T-helper 1 cell (primary cell): ENCODE measurements at places on chromosomes 7 and 10.

- no peak for DNase-seq
Observed at GRCh38 chr10:61438141-61438988, 14.8 kb downstream of the TMEM26 start.

- no peak for DNase-seq
Observed at GRCh38 chr7:140867467-140868462, 57.0 kb downstream of the BRAF start.

DNA sequence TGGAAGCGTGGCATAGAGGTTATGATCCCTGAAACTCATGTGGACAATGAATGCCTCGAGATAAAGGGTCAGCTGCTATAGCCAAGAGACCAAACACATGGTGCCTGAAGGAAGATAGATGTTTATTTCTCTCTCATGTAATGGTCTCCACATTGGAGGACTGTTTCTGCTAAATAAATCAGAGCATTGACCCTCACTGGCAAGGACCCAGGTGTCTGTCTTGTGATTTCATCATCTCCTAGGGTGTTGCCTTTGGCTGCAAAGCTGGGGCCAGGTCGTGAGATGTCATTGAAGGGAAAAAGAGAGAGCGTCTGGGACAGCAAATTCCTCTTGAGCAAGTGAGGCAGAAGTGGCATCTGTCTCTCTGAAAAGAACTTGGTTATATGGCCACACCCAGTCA, 64.6 kb downstream of the JCAD start:
- DNase-seq: no peak

GRCh38 chr7:105216786-105217185, 171.9 kb downstream of the SRPK2 start:
- DNase-seq: no peak

DNA sequence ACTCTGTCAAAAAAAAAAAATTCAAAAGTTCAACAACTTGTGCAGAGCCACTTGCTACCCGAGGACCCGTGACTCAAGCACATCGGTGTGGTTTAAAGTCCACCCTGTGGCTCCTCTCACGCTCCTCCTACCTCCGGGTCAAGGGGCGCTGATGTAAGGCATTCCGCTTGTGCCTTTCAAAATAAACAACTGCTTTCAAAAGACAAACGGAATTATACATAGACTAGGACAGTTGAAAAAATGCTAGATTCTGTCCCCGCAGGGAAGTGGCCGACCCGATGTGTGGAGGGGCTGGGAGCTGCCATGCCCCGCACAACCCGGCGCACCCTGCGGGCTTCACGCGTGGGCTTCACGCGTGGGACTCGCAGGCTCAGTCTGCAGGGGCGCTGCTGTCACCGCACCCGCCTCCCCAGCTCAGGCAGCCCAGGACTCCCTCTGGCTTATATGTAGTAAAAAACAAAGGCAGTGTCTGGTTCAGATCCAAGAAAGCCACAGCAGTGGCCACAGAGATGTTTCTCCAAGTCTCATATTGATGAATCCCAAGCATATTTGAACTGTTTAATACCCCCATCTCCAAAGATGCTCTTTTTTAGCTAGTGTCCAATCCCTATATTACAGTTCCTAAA, 239.7 kb upstream of the INHBA start:
- no peak for DNase-seq

DNA sequence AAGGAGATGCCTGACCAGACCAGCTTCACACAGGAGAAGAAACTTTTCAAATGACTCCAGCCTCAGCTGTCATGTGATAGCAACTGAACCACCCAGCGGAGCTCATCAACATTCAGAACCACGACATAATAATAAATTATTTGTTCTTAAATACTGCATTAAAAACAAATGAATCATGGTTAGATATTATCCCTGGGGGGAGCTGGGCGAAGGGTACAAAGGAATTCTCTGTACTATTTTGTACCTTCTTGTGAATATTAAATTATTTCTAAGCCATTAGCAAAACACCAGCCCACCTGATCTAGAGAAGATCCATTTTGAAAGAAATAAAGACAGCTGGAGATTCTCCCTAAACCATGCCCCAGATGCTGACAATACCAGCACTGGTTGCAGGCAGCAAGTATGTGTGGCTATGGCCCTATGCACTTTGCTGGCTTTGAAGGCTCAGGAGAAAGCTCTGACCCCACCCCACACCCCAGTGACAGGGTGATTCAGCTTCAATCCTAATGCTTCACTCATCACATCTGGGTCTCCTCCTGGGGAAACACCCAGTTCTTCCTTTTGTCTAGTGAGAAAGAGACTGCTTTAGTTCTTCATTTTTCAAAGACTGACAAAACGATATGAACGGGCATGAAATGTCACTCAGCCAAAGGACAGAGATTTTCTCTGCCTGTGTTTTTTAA, 45.5 kb upstream of the NKX2-3 start:
- DNase-seq: no peak

DNA sequence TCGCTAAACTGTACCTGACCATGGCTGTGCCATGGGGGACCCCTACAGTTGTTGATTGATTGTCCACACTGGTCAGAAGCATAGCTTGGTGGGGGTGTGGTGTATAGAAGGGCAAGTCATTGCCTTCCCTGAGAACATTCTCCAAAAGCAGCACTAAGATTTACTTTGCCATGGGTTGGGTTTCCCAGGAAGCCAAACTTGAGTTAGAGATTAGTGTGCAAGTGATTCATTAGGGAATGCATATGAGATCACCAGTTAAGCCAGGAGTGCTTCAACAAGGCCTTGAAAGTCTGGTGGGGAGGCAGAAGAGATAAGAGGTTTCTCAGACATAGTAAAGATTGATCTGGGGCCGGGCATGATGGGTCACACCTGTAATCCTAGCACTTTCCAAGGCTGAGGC, 21.4 kb upstream of the TPST1 start:
- no peak for DNase-seq

- no peak for DNase-seq
Observed at GRCh38 chr7:85343484-85343883, 156.6 kb upstream of the SEMA3D start.

GRCh38 chr7:88789480-88790064, 6.0 kb downstream of the TEX47 start:
- no peak for DNase-seq

DNA sequence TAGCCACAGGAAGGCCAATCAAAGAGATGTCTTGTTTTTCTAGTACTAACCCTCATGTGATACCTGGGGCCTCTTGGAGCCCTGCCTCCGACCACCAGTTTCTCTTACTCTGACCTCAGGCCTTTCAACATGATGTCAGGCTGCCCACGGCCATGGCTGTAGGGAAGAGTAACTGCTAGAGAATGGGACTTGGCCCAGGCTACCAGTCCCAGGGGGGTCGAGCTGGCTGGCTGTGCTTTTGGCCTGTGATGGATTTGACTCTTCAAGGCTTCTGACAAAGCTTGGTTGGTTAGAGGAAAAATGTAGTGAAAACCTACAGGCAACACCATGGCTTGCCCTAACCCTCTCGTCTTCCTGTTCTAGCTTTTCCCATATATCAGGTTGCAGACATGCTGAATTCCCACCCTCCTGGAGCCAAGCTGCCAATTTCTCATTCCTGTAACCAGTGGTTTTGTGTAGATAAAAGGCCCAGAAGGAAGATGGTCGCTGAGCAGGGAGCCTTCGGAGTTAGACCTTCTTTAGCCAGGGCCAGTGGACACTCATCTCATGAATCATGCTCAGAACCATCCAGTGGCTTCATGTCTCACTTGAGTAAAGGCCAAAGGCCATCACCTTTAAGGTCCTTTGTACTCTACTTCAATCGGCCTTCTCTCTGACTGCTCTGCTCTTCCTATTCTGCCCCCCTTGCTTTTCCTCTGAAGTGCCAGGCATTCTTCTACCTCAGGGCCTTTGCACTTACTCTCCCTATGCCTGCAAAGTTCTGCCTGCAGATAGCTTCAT, 19.7 kb downstream of the SUFU start:
- DNase-seq: no peak

- DNase-seq: peak; percentile 58
Observed at GRCh38 chr7:37342688-37343471, 105.8 kb downstream of the ELMO1 start.

DNA sequence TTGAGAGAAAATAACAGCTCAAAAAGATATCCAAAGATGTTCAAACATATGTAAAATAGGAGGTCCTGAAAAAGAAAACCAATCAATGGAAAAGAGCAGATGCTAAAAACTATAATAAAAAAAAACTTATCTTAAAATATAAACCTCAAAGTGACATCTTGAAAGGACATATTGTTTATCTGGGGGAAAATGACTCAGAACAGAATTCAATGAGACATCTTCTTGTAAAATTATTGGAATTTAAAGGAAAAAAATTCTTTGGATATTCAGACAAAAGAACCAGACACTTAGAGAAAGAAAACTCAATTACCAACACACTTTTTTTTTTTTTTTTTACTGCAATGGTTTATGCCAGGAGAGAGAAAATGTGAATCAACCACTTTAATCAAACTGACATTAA, 58.9 kb downstream of the NAMPT start:
- no peak for DNase-seq

GRCh38 chr10:59993931-59994330, 87.6 kb upstream of the CCDC6 start:
- DNase-seq: no peak

- no peak for DNase-seq
Observed at GRCh38 chr10:60846173-60846572, 67.9 kb downstream of the CDK1 start.

- DNase-seq: no peak
Observed at GRCh38 chr7:41813286-41813685, 110.4 kb upstream of the INHBA start.

DNA sequence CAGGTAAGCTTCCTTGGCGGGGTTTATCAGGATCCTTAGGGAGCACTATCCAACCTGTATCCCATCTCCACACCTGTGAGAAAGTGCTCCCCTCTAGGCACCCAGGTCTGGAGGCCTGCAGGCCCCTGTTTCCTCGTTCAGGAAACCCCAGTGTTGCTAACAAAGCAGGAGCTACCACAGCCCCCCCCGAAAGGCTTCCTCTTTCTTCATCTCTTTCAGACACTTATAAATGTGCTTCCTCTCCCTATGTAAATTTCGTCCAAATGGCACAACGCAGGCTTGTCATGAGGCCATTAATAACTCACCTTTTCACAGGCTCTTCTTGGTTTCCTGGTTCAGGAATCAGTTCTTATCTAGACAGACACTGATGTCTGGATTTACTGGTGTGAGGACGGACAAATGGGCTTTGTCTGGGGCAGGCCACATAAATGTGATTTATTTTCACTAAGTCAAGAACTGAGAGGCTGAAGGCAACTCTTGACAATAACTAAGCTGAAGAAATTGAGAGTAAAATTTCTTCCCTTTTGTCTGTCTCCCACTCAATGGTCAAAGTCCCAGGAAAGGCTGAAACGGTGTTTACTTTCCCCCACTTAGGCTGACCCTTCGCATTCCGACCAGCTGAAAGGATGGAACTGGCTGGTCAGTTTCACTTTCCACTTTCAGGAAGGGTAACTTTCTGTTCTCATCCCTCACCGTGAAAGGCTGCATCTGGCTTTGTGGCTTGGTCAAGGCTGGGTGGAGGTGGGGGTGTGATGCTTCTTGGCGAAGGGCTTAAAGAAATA, 46.8 kb downstream of the PIK3AP1 start:
- no peak for DNase-seq

- no peak for DNase-seq
Observed at GRCh38 chr7:119105381-119105780, 880.9 kb downstream of the ANKRD7 start.

- DNase-seq: no peak
Observed at GRCh38 chr10:31270954-31271353, 48.1 kb upstream of the ZEB1 start.

DNA sequence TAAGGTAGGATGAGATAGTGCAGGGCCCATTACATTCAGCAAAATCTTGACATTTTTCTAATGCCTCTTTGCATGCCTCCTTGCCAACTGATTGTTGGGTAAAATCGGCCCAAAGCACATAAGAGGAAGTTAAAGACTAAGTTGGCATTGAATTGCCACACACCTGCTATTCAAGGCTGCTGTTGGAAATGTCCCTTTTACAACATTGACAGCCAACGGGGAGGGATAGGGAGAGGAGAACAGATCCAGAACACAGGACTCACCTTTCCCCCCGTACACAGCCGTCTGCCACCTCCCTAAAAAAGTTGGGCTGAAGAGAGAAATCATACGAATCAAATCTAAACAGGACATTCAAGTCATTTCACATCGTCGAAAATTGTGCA, 695 bp downstream of the FAM237B start:
- no peak for DNase-seq

- no peak for DNase-seq
Observed at GRCh38 chr10:63671317-63671937, 150.2 kb downstream of the REEP3 start.

GRCh38 chr10:29926693-29927048, 132.7 kb downstream of the JCAD start:
- DNase-seq: no peak

- DNase-seq: no peak
Observed at GRCh38 chr7:75772081-75773077, at the start of gene CCL26. CCL26 (minus strand) TSS chr7:75772211; CDS start chr7:75772176, 35 bp downstream.

DNA sequence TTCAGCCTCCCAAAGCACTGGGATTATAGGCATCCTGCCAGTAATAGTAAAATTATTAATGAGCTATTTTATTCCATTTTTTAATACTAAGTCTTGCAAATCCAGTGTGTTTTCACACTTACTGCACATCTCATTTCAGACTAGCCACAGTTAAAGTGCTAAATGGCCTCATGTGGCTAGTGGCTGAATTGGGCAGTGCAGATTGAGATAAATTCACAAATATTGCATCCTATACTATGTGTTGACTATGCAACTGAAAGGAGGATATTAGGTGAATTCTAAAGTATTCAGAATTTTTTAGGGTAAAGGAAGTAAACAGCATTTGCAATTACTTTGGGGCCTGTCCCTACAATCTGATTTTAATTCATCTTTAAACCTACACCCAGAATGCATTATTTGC, 10.2 kb downstream of the APBB1IP start:
- DNase-seq: no peak

- DNase-seq: no peak
Observed at GRCh38 chr7:130369831-130370550, 10.3 kb upstream of the CPA1 start.

GRCh38 chr10:635088-635861, 54.2 kb downstream of the DIP2C start:
- DNase-seq: no peak

- no peak for DNase-seq
Observed at GRCh38 chr10:110916554-110917346, 2.2 kb downstream of the BBIP1 start.

DNA sequence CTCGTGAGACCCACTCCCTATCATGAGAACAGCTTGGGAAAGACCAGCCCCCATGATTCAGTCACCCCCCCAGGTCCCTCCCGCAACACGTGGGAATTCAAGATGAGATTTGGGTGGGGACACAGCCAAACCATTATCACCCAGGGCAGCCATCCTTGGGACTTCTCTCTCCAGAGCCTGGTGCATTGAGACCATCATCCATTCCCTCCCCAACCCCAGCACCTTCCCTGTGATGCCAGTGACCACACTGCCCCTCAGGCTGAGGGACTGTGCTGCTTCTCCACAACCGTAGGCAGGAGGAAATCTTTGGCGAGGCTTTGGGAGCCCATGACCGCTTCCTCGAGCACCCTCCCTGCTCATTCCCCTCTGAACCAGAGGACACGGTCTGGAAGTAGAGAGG, 64.4 kb downstream of the TACC2 start:
- no peak for DNase-seq

- no peak for DNase-seq
Observed at GRCh38 chr10:84523526-84523925, 195.1 kb downstream of the CCSER2 start.
